Stimulated activated CD8-positive, alpha-beta memory T cell treated with anti-CD3 and anti-CD28 coated beads, Interleukin-4, amount 100 ng/mL, for 1 hour (primary cell): ENCODE measurements at places on chromosomes 7 and 10.

DNA sequence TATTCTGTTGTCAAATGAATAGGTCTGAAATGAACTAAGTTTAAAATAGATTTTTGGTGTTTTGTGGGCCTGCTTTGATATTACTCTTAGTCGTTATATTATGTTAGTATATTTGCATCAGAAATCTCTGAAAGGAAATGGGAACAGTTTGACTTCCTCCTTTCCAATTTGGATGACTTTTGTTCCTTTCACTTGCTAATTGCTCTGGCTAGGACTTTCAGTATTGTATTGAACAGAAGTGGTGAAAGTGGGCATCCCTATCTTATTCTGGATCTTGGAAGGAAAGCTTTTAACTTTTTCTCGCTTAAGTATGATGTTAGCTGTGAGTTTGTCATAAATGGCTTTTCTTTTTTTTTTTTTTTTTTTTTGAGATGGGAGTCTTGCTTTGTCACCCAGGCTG lies 273.6 kb upstream of the DKK1 start:
- DNase-seq: no peak

- no peak for DNase-seq
Observed at GRCh38 chr7:24755541-24756407, 1.5 kb downstream of the GSDME start.

DNA sequence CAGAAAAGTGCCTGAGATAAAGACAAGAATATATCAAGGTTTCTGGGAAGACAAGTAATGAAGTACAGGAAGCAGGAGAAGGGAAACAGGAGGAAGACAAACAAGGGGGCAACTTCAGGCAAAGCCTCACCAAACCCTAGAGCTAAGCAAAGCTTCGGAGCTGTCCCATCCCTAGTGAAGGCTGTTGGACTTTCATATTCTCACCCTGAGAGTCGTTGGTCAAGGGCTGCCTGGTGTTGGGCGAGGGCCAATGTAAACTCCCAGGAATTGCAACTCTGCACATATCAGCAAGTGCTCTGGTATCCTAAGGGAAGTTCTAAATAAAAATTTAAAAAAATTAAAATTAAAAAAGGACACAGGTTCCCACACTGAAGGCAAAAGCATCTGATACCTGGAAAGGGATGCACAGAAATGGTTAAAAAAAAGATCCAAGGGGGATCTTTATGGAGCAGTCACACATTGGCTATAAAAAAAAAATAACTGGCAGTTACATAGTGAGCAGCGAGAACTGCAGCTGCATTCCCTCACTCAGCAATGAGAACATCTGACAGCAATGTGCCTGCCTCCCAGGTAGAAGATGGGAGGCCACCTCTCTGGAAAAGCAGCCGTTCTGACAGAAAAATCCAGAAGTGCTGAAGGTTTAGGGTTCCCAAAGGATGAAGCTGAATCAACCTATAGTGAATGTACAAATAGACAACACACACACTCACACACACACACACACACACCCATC lies 304.7 kb downstream of the WDR11 start:
- DNase-seq: no peak

DNA sequence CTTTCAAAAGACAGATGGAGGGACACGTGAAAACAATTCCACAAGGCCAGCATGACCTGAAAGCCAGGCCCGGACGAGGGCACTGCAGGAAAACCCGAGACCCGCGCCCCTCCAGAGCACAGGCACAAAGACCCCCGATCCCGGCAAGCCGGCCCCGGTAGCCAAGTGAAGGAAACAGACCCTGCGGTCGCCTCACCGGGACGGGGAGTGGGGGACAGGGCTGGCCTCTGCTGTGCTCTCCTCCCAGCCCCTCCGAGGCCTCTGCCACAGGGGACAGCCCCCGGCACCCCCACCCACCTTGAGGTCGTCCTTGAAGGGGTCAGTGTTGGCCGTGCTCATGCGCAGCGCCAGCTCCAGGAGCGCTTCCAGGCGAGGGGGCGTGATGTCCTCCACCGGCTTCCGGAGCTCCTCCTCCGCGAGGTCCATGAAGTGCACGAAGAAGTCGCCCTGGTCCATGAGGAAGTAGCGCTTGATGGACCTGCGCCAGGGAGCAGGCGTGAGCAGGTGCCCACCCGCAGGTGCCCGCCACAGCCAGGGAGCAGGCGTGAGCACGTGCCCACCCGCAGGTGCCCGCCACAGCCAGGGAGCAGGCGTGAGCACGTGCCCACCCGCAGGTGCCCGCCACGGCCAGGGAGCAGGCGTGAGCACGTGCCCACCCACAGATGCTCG lies 11.3 kb upstream of the ADAM8 start:
- DNase-seq: no peak

DNA sequence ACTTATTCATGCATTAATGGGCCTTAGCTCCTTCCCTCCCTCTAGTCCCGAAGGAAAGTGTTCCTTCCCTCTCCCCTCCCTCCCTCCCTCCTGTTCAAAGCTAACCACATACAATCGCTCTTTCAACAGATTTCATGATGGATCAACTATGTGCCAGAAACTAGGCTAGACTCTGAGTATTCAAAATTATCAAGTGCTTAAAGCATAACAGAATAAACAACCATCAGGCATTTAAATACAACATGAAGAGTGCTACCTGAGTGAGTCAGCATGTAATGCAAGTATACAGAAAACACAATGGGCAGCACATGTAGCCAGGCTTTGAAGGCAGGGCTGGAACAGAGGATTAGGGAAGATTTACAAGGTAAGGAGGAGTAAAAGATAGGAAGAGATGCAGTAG lies 11.3 kb downstream of the CHCHD3 start:
- no peak for DNase-seq

DNA sequence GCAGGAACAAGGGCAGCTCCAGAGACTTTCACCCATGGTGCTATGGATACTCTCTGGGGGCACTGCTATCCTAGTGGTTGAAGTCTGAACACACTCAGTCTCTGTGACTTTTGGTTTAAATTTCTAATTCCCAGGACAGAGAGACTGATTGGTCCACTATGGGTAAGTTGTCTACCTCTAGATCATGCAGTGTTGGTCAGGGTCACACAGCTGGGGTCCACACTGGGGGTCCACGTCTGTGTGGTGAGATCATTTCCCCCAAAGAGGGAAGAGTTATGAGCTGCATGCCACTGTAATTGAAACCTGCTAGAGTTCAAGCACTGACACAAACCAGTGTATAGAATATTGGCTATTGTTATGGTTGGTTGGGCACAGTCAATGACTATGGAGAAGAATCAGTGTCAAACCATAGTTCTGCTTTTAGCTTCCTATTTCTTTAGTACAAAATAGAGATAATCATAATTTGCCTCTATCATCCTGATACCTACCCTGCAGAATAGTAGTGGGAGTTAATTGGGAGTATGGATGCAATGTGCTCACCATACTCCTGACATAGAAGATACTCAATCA lies 101.6 kb downstream of the PRTFDC1 start:
- DNase-seq: no peak

DNA sequence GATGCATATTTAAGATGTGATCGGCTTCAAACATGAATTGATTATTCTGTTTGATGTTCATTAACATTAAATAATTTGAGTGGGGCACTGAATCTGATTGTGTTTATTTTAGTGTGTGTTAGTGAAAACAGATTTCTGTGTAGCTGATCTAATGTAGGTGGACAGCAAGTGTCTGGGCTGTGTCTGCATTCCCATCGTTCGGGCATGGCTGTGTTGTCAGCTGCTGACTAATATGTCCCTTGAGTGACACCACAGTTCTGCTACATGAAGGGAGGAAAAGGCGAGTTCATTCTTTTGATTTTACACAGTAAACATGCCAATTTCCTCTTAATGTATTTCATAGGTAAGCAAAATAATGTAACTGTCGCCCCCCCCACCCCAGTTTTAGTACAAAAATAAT lies 203.0 kb downstream of the CNTNAP2 start:
- no peak for DNase-seq

DNA sequence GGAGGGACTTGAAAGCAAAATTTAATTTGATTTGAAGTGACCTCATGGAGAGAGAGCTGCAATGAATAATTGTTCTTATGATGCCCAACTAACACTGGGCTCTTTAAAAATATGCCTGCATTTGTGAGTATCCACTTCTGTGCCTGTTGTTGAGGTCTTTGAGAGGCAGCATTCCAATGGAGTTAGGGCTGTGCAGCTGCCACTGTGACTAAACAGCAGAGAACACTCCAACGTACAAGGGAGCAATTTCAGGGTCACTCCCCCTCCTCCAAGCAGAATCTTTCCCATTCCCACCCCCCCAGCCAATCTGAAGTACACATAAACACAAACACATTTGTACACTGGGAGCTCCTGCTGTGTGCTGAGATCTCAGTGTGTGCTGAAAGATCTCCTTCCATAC lies 28.0 kb upstream of the GSAP start:
- DNase-seq: no peak

- DNase-seq: no peak
Observed at GRCh38 chr7:44761207-44762161, 12.8 kb downstream of the ZMIZ2 start.

- DNase-seq: no peak
Observed at GRCh38 chr10:75887992-75888680, 456.7 kb downstream of the LRMDA start.

DNA sequence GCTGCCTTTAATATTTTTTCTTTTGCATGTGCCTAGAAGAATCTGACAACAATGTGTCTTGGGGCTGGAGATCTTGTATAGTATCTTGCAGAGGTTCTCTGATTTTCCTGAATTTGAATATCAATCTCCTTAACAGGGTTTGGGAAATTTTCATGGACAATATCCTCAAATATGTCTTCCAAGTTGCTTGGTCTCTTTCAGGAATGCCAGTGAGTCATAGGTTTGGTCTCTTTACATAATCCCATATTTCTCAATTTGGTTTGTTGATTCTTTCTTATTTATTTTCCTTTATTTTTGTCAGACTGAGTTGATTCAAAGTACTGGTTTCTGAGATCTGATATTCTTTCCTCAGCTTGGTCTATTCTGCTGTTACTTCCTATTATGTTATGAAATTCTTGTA lies 208.7 kb upstream of the GLI3 start:
- DNase-seq: no peak

DNA sequence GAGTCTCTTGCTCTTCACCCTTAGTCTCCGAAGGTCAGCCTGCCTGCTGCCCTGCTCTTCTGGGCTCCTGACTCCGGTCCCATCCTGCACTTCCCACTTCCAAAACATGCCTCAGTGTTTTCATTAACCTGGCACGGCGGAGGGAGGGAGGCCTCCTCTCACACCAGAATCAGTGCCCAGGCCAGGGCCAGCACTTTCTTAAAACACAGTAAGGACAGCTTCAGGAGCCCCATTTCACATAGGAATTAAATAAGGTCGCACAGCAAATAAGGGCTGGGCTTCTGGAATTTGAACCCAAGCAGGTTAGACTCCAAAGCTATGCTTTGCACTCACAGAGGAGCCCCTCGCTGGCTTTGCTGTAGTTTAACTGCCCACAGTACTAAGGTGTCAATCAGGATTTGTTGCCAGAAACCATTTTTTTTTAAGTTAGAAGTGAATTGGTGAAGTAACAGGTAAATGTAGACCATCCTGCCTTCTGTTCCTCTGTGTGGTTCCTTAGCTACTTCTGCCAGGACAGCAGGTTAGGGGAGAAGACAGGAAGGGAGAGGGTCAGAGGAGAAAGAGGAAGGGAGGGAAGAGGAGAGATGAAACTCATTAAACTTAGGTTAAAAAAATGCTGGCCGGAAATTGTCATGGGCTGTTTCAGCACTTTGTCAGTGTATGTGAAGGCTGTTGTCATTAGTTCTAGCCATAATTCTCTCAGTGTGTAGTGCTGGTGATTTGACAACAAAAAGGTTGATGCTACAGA lies 1.1 kb downstream of the RASSF4 start:
- no peak for DNase-seq

DNA sequence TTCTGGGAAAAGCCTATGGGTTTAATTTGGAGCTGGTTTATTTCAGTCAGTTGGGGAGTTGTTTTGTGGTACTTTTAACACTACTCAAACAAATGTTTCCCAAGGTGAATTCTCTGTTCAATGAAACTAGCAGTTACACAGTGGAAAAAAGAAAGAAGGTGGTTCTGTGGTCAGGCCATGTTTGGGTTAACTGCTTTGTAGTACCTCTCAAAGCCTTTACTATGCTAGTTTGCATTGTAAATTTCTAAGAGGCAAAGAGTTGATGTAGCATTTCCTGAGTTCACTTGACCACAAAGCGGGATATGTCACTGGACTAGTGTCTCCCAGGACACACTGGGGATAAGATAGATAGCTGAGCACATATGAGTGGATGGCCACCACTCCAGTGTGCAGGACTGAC lies 145.4 kb downstream of the KIF20B start:
- no peak for DNase-seq

GRCh38 chr7:21617513-21617912 lies 74.7 kb downstream of the DNAH11 start:
- DNase-seq: no peak

- DNase-seq: peak; percentile 8
Observed at GRCh38 chr7:99562832-99563231, 4.4 kb downstream of the ZNF655 start.

DNA sequence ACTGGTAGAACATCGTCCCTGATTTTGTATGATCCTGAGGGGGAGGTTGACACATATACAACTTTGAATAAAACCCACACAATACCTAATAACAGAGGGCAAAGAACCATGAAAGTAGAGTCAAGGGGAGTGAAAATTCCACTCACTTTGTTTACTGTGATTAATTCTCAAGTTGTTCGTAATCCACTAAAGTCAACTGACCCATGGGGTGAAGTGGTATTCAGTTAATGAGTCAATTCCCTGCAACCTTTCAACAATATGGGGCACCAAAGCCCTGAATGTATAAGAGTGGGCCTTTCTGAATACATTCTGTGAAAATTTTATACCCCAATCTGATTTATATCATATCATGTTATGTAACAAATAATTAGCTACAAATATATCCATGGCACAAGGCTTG lies 39.0 kb upstream of the C10orf67 start:
- DNase-seq: no peak

GRCh38 chr10:112454910-112455779 lies 8.1 kb downstream of the VTI1A start:
- no peak for DNase-seq

GRCh38 chr10:3782451-3783315 lies 2.3 kb downstream of the KLF6 start:
- no peak for DNase-seq

- no peak for DNase-seq
Observed at GRCh38 chr10:47245731-47246350, 54.2 kb upstream of the GDF10 start.

DNA sequence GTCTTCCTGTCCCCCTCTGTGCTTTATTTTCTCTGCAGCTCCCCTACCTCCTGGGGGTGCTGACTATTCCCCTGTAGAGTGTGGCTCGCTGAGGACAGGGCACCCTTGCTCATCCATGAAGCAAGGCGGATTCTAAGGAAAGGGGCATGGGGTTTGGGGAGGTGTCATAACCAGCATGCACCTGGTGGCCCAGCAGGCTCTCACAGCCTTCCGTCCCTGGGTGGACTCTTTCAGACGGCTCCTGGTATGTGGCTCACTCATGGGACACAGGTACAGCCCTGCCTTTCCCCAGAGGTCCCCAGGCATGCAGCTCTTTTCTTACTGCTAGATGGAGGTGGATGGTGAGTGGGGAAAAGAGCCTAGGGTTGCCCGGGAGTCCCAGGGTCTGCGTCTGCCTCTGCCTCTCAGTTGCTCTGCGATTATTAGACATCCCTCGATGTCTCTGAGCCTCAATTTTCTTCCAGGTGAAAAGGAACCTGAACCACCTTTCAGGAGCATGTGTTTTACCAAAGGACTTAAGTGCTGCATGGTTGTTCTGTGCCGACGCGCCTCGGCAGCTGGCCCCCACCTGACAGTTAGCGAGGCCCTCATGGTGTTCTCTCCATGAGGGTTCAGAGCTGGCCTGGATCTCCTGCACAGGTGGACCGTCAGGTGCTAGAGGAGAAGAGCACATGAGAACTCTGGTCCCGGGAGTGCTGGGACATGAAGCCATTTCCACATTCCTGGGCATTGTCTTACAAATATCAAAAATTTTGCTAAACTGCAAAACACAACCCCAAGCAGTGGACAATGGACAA lies 172.5 kb upstream of the SHH start:
- DNase-seq: no peak
